ENCODE measurements at places on chromosomes 1 and 21.
A peak's percentile ranks its signal among the peaks of the same experiment; 100 is the strongest.

GRCh38 chr1:205593967-205594366 lies 37.8 kb downstream of the ELK4 start:
- DNase-seq = no peak

DNA sequence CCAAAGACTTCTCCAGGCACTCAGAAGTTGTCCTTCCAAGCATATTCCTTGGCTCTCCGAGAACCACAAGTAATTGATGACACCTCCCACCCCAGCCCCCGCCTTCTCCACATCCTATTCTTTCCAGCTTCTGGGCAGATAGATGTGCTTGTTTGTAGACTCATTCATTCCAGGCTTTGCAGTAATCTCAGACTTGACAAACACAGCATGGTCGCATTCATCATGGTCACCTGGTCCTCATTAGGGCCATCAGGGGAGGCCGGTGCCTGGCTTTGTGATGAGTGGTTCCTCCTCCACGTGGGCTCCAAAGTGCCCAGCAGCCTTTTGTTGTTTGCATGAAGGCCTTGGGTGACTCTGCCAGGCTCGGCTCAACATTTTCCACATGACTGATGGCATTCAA lies 28.5 kb upstream of the KCNE2 start:
- no peak for DNase-seq

GRCh38 chr21:31288191-31288590 lies 55.9 kb downstream of the TIAM1 start:
- DNase-seq = no peak

- peak; percentile 55 for DNase-seq
Observed at GRCh38 chr1:40143891-40144575, 17.2 kb upstream of the RLF start.

DNA sequence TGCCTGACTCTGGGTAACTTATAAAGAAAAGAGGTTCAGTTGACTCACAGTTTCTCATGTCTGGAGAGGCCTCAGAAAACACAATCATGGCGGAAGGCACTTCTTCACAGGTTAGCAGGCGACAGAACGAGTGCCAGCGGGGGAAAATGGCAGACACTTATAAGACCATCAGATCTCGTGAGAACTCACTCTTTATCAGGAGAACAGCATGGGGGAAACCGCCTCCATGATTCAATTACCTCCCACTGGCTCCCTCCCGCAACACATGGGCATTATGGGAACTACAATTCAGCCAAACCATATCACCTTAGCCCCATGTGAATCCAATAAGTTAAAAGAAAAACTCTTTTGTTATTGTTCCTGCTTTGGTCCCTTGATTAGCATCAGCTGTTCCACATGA lies 725.2 kb downstream of the LRRIQ3 start:
- no peak for DNase-seq

DNA sequence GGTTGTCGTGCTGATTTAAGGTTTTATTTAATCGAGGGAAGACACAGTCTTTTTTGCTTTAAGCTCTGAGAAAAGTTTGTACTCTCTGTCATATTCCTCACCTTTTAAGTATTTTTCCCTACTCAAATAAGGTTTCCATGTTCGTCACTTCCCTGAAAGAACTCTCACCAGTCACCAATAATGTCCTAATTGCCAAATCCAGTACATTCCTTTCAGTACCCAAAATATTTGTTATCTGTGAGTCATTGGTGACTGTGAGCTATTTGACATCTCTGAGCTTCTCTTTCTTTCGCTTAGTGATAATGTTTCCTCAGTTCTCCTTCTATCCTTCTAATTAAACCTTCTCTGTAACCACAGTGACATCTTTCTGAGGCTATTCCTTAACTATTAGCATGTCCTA lies 874.2 kb upstream of the ADGRL2 start:
- DNase-seq = no peak

- no peak for DNase-seq
Observed at GRCh38 chr1:209391792-209392191, 191.7 kb upstream of the CAMK1G start.

- no peak for DNase-seq
Observed at GRCh38 chr1:228150461-228151179, 890 bp downstream of the GJC2 start.

DNA sequence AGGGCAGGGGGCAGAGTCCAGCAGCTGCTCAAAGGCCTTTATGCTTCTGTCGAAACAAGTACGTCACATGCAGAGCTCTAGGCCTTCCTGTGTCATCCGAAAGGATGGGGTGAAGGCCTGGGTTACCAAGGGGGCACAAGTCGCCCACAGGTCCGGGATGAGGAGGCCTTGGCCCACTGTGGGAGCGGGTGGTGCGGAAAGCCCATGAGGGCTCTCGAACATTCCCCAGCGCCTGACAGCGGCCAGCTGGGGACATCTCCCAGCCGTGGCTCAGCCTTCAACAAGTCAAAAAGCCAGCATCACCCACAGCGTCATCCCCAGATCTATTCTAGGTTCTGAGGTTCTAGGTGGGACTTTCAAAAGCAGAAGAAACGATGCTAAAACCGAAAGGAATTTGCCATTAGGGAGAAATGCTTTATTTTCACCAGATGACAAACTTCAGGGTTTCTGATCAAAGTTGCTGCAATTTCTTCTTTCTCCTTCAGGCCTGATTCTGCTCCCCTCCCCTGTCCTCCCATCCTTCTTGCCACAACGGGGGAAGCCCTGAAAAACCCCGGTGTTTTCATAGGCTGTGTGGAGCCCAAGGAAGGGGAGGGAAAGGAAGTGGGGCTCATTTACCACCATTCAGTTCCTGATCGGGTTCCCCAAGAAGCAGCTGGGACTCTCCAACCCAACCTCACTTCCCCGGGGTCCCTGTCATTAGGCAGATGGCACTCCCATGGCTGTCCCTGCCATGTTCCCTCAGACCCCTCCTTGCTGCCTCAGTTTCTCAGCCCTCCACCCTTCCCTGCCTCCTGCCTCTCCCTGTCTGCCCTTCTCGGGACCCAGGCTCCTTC lies 17.6 kb downstream of the GPR137B start:
- DNase-seq = no peak

DNA sequence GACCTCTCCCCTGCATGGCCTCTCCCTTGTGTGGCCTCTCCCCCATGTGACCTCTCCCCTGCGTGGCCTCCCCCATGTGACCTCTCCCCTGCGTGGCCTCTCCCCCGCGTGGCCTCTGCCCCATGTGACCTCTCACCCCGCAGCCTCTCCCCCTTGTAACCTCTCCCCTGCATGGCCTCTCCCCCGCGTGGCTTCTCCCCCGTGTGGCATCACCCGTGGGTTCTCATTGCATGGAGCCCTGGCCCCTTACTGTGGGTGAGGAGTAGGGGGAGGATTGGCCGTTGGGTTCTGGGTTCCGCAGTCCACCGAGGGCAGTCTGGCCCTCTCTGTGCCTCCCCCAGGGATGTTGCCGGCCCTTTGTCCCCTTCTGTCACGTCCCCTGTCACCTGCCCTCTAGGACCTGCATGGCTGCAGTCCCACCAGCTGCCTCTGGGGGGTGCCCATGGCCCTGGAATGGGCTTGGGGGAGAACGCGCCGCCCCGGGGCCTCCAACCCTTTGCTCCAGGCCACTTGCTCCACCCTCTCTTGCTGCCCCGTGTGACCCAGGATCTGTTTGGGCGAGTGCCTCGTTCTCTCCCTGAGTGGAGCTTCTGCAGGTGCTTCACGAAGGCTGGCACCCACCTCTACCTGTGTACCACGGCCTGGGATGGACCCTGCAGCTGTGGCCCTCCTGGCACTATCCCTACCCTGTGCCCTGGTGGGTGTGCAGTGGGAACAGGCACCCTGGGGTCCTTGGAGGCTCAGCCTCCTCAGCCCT lies 21.3 kb downstream of the RRP1 start:
- DNase-seq = peak; percentile 32

- peak; percentile 22 for DNase-seq
Observed at GRCh38 chr1:117657031-117657430, 51.2 kb downstream of the TENT5C start.

DNA sequence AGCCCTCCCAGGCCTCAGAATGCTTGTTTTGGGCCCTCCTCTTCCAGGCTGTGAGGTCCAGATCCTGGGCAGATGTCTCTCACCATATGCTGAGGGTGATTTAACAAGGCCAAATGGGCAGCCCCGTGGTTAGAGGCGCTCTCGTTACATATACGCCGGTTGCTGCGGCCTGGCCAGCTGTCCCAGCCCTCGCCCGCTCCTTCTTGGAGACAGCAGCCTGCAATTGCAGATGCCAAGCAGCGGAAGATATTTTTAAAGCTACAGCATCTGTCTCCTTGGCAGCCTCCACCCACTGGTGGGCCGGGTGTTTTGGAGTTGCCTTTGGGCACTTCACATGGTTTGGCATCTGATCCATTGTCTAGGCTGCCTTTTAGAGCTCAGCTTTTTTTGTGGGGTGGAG lies 178.8 kb upstream of the NFIA start:
- peak; percentile 88 for DNase-seq

DNA sequence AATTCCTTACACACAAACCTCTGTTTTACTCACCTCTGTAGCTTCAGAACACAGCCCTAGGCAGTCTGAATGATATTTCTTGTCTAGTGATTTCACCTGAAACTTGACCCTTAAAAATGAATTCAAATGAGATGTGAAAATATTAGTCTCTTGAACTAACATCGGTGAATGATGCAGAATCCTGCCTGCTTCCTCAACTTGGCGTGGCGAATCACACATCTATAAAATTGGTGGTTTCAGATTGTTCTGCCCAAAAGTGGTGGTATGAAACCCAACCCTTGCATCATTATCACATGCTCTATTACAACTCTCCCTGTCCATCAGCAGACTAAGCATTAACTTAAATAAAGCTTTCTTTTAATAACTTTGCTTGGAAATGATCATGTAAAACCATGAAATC lies 26.9 kb upstream of the C1orf21 start:
- peak; percentile 90 for DNase-seq

GRCh38 chr1:110502402-110503151 lies 16.4 kb downstream of the KCNA10 start:
- no peak for DNase-seq

DNA sequence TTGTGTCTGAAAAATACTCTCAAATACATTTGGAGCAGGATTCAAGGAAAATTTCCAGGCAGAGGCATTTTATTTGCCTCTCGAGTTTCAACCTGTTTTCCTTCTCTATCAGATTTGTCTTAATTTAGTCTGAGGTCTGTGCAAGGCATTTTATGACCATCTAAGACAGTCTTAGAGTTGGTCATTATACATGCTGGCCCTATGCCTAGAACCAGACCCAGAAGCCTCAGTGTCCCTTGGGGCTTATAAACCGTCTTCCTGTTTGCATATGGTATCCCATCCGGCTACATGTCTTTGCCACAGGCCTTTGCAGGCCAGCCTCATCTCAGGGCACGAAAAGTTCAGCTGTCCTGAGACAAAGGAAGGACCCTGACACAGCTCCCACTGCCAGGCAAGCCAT lies 346.1 kb downstream of the SIPA1L2 start:
- DNase-seq = no peak

GRCh38 chr1:104092698-104093097 lies 343.0 kb downstream of the AMY1C start:
- DNase-seq = no peak

- peak; percentile 74 for DNase-seq
Observed at GRCh38 chr21:32364387-32364786, 28.4 kb downstream of the URB1 start.

GRCh38 chr1:43481491-43481890 lies 27.8 kb upstream of the HYI start:
- no peak for DNase-seq

DNA sequence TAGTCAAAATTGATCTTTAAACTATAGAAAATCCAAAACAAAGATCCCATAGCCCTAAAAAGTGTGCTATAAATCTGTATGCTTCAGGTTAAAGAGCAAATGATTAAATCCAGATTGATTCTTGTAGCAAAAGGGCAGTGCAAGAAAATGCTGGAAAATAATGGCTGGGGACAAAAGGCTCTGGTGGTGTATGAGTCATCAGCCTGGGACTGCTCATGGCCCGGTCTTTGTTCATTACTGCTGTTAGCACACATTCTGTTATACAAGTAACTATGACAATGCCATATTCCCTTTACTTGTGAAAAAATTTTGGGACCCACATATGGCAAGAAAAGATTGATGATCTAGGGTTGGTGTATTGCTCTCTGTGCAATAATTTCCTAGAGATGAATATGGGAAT lies 89.1 kb downstream of the RWDD3 start:
- DNase-seq = peak; percentile 40

DNA sequence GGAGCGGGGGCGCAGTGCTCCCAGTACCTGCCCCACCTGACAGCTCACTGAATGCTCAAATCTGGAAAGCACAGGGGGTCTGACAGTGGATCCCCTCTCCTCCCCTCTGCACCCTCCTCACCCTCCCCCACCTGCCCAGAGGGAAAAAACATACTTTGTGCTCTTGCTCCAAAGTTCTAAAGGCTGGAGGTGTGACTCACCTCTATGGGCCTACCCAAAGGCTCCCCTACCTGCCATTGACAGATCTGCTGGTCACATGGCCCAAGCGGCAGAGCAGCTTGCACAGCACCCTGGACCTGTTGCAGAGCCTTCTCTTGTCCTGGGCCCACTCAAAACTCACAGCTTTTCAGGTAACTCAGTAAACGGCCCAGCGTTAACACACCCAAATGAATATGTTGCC lies 55.7 kb downstream of the ADSS2 start:
- DNase-seq = no peak

DNA sequence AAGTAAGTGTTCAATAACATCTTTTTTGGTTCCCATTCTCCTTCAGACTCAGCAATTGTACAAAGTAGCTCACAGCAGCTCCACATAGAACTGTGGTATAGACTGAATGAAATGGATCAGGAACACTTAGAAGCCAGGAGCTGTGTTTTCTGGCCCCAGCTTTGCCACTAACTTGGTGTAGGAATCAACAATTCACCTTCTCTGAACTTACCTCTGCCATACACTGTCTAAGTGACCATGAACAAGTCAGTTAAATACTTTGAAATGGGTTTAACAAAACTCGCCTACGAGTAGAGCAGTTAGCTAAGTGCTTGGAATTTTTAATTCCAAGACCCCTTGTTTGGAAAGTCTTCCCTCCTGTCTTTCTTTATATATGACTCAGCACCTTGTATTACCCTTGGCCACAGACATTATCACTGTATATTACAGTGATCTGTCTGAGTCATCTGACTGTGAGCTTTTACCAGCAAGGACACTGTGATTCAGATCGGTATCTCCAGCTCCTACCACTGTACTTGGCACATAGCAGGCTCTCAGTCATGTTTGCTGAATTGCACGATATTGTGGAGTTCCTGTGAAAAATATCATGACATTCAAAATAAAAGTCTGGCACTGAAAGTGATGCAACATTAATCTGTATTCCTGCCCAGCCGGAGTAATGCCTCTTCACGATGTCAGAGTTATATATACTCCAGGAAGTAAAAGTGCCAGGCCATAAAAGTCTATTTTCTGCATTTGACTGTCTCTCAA lies 101.7 kb upstream of the BEND5 start:
- peak; percentile 39 for DNase-seq

- no peak for DNase-seq
Observed at GRCh38 chr1:63756839-63757238, 17.0 kb upstream of the ROR1 start.

DNA sequence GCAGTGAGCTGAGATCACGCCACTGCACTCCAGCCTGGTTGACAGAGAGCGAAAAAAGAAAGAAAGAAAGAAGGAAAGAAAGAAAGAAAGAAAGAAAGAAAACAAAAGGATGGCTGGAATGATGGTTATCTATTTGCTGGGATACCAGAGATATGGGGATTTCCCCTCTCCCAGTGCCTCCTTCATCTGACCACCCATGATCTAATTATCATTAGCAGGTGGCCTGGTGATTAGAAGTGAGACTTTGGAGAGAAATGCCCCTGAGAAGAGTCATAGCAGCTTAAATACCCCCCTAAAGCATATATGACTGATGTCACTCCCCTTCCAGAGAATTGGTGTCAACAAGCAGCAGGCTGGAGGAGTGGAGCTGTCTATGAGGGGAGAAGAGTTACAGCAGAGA lies 1.3 kb upstream of the NPPB start:
- no peak for DNase-seq
